ENCODE measurements at places on chromosomes 11 and 22.

- no peak for DNase-seq
Observed at GRCh38 chr11:47593492-47593933, 698 bp downstream of the C1QTNF4 start.

- no peak for DNase-seq
Observed at GRCh38 chr11:72848846-72849466, 34.7 kb downstream of the ATG16L2 start.

DNA sequence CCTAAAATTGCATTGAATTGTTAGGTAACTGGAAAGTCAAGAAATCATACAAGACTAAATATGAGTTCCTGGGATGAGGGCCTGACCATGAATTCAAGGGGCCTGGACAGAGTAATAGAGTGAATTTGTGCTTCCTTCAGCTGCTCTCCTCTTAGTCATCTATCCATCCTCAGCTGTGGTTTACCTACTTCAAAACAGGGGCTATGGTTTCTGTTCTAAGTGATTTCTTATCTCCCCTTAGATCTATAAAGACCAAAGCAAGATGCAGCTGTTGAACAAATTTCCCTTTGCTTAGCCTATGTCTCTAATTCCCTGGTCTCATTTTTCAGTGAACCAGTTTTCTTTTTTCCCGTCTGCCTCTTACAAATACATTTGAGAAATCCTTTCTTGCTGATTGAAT is 428.5 kb downstream of the FAM181B start:
- DNase-seq = no peak

- no peak for DNase-seq
Observed at GRCh38 chr11:60345489-60345888, 18.4 kb downstream of the MS4A6E start.

- no peak for DNase-seq
Observed at GRCh38 chr11:12745787-12746186, 71.6 kb downstream of the TEAD1 start.

- no peak for DNase-seq
Observed at GRCh38 chr11:6249770-6250555, 9.7 kb upstream of the CCKBR start.

DNA sequence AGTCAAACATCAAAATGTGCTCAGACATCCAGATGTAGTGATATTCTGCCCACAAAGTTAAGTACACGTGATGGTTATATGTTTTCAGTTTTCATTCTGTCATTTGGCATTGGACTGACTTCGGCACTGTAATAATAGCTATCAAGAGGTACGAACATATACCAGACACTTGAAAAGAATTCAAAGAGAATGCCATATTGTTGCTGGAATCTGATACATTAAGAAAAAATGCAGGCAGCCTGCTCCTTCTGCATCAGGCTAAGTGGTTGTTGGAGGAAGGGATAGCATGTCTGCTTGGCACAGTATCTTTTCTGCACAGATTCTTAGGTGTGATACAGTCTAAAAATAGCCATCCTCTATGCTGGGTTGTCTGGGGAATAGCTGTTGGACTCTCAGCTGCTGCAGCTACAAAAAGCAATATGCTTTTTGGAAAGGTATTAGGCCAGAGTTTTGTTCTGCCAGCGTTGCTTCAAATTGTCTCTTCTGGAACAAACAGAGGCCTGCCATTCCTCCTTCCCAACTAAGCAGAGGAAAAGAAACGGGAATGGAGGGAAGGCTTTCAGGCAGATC is 892.6 kb downstream of the TBC1D22A start:
- no peak for DNase-seq

- DNase-seq = no peak
Observed at GRCh38 chr11:44859528-44859925, 91.2 kb downstream of the TP53I11 start.

GRCh38 chr11:82906236-82906635 is 4.7 kb downstream of the DDIAS start:
- peak; percentile 27 for DNase-seq

DNA sequence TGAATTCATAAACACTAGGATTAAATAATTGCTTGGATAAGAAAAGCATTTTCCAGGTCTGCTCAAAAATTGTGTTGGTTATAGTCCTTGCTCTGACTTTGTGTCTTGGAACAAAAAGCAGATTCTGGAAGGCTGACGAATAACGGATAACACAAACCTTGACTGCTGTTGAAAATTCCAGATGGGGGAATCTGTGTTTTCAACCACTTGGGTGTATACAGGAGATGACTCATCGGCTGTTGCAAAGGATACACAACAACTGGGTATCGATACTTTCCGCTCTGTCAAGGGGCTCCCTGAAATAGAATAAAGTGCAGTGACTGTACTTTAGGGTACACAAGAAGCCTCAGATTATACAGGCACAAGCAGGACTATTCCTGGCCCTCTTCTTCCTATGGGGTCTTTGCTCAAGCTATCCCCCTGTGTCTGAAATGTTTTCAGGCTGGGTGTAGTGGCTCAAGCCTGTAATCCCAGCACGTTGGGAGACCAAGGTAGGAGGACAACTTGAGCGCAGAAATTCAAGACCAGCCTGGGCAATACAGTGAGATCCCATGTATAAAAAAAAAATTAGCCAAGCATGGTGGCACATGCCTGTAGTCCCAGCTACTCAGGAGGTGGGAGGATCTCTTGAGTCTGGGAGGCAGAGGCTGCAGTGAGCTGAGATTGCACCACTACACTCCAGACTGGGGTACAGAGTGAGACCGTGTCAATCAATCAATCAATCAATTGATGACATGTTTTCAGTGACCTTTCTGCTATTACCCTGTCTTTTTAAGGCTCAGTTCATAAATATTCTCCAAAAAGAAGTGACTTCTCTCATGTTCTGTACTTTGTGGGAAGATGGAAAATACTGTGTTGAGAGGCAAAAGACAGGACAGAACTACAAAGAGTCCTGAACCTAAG is 48.6 kb upstream of the UCP3 start:
- DNase-seq = no peak

- no peak for DNase-seq
Observed at GRCh38 chr11:126164781-126165180, 46.7 kb downstream of the RPUSD4 start.

DNA sequence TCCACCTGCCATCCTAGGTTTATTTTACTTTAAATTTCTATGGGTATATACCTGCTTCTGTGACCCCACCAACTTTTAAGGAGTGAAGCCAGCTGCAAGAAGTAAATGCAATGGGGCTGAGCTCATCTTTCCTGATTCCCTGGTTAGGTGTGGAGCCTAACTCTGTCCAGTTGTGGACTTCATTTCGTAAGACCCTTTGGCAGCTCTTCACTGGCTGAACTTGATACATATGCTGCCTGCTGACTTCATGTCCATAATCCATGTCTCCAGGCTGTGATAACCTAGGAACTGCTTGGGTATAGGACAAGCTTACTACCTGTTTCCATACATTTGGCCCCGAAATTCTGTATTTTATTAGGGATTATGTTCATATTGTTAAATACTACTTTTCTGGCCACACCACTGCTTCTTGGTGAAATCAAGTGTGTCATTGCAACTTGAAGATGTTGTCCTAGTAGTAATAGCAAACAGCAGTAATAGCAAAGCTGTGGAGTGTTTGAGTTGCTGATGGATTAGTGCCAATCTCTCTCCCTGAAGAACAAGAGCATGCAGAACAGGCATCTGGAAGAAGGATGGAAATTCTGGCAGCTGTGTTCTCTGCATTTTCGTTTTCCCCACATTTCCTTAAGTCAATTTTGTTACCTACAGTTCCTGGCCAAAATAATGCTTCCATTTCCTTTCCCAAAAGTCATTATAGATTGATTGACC is 31.2 kb downstream of the LDLRAD3 start:
- no peak for DNase-seq

Measured in NCI-H1436 treated with DMSO at 0.1 percent for 48 hours (cell line).